ENCODE measurements at places on chromosomes 11 and 22.

DNA sequence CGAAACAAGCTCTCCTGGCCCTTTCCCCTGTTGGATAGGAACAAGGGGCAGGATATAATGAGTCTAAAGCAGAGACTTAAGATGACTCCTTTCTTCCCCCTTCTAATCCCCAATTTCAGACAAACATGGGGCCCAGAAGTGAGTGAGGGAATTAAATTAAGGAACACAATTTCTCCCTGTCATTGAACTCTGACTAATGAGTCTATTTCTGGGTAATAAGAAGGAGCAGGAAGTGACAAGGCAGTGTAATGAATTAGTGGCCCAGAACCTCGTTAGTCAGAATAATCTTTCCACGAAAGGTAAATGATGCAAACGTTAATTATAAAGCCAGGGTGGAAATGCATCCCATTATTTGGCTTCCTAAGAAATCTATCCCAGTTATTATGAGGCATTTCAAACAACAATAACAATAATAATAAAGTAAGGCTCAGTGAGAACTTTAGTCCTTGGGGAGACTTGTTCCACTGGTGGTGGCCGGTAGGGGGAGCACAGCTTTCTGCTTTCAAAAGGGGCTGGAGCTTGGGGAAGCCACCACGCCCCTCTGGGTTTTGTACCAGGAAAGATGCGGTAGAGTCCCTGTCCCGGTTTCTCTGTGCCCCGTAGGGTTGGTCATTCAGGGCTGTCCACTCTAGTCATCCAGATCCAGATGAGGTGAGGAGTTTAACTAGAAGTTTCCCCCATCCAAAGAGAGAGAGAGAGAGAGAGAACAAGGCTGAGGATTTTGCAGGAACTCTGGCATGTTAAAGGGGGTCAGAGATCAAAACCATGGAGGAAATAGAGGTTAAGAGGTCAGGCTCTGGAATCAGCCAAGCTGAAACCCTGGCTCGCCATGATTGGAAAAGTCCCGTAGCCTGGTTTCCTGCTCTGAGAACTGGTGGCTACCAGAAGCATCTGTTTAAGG lies 298.3 kb downstream of the NTM start:
- peak; percentile 52 for DNase-seq

GRCh38 chr11:86459682-86460460 lies 85.2 kb downstream of the CCDC81 start:
- DNase-seq, result peak; percentile 83

DNA sequence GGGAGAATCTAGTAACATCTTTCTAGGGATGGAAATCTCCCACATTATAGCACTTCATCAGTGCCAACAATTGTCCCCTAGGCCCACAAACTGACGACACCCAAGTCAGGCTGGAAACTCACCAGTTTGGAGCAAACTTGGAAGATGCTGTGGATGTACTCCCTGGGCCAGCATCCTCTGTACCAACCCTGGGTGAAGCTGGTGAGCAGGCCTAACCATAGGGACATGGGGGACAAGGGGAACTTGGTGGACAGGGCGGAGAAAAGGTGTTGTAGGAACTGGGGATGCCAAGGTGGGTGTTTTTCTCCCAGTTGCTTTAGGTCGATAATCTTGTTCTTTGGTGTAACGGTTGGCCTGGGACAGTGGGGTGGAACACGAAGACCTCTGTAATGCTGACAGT lies 42.2 kb downstream of the DRG1 start:
- DNase-seq, result no peak

GRCh38 chr11:69840371-69841169 lies 21.4 kb upstream of the FGF3 start:
- DNase-seq, result no peak

DNA sequence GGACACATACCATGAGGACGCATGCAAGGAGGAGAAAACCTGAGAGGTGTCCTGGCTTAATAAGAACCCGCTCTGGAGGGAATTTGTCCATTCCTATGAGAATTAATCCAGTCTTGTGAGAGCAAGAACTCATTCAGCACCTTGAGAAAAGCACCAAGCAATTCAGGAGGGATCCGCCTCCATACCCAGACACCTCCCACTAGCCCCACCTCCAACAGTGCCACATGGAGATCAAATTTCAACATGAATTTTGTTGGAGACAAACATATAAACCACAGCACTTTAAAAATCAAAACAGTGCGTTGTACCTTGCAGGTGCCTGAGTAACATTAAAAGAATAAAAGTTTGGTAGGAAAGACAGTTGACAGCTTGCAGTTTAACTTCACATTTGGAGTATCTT lies 11.4 kb downstream of the UBE4A start:
- DNase-seq, result no peak

DNA sequence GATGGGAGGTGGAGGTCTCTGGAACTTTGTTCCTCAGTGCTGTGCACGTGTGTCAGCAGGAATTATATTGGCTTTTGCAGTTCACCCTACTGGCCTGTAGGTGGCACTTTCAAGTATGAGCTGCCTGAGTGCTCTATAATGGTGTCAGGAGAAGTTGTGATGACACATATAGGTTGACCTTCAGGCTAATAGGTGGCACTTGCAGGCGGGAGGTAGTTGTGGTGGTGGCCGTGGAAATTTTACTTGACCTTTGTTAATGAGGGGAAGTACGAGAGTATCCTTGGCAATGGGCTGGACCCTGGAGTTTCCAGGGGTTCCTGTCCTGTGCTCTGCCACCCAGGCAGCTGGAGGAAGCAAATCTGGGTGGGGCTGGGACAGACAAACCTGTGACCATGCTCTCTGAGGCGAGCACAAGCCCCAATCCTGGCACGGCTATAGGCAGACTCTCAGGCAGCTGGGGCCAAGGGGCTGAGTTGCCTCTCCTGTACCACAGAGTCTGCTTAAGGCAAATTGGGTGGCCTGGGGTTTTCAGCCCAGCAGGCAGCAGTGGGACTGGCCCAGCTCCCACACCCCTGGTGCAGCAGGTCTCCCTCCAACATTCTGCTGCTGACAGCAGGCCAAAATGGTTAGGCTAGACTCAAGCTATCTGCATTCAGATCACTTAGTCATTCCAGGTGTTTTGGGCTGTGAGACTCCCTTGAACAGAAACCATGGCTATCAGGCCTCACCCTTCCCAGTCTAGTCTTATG lies 147.5 kb upstream of the CTSC start:
- peak; percentile 71 for DNase-seq

- DNase-seq, result no peak
These were observed 45.5 kb downstream of the PIWIL3 start for GRCh38 chr22:24728790-24729637.

- no peak for DNase-seq
These were observed 31.9 kb upstream of the MUC5AC start for GRCh38 chr11:1125803-1126202.

Measured in HCEC 1CT (cell line).